CD4-positive, alpha-beta T cell treated with Interleukin-17A for 4 hours (primary cell): ENCODE measurements at places on chromosomes 5 and 9.

- no peak for DNase-seq
Measured at GRCh38 chr5:96902876-96903275, 26.6 kb downstream of the ERAP2 start.

DNA sequence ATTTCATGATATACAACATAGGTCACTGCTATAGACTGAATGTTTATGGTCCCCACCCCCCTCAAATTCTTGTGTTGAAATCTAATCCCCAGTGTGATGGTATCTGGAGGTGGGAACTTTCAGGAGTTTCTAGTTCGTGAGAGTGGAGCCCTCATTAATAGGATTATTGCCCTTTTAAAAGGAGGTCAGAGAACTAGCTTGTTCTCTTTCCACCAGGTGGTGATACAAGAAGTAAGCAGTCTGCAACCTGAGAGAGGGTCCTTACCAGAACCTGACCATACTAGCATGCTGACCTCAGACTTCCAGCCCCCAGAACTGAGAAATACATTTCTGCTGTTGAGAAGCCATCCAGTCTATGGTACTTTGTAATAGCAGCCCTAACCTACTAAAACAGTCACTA, 33.3 kb downstream of the TMEM161B start:
- DNase-seq: no peak

- no peak for DNase-seq
Measured at GRCh38 chr5:77167063-77167462, 43.4 kb upstream of the PDE8B start.

GRCh38 chr5:14102666-14103065, 40.5 kb upstream of the TRIO start:
- DNase-seq: no peak

DNA sequence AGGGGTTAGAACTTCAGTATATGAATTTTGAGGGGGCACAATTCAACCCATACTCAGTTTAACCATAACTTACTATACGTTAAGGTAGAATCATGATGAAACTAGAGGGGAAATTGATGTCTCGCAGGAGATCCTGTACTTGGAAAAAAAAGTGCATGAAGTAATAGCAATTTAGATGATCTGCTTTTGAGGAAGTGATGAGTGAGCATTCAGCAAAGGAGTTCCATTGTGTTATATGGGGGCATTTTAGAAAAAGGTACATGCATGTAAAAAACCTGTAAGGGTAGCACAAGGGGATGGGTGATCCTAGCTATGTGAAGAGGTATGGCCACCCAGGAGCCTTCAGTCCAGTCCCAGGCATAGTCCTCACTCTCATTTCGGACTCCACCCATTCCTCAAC, 14.8 kb upstream of the TMC1 start:
- no peak for DNase-seq

- DNase-seq: no peak
Measured at GRCh38 chr5:170440771-170441392, 51.7 kb upstream of the KCNMB1 start.

DNA sequence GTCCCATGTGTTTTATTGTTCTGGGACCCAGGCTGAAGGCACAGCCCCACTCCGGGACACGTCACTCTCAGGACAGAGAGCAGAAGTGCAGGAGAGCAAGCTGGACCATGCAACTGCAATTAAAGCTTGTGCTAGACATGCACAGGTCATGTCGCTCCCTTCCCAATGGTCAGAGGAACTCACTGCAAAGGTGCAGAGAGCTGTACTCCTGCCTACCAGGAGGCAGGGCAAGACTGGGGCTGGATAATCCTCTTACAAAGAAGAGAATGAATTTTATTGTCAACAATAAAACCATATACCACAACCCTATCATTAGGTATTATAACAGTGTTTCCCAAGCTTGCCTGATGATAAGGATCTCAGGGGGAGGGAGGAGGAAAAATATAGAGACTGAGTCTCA, 74.0 kb upstream of the NEK6 start:
- DNase-seq: no peak

- DNase-seq: no peak
Measured at GRCh38 chr9:91776409-91777291, 173.4 kb downstream of the ROR2 start.

- no peak for DNase-seq
Measured at GRCh38 chr5:74888117-74888516, 21.9 kb upstream of the FAM169A start.

DNA sequence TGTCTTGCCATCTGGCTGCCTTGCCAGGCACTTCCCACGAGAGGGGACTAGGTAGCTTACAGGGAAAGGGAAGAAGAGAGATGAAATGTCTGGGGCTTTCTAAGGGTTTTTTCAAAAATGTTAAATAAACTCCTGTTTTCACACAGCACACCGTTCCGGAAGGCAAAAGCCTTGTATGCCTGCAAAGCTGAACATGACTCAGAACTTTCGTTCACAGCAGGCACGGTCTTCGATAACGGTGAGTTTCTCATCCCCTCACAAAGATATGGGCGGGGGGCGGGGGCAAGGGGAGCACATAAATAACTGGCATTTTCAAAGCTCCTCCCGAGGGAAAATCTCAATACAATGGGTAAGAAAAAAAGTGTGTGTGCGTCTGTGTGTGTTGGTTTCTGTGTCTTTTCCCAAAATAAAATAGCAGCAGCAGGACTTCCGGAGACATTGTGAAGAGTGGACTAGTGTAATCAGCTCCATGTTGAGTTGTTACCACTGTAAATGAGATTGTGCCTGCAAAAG, 189.6 kb downstream of the NR3C1 start:
- DNase-seq: no peak

DNA sequence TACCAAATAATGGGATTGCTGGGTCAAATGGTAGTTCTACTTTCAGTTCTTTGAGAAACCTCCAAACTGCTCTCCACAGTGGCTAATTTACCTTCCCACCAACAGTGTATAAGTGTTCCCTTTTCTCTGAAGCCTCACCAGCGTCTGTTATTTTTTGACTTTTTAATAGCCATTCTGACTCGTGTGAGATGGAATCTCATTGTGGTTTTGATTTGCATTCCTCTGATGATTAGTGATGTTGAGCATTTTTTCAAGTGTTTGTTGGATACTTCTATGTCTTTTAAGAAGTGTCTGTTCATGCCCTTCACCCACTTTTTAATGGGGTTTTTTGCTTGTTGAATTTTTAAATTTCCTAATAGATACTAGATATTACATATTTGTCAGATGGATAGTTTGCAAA, 28.4 kb upstream of the SUSD1 start:
- no peak for DNase-seq

DNA sequence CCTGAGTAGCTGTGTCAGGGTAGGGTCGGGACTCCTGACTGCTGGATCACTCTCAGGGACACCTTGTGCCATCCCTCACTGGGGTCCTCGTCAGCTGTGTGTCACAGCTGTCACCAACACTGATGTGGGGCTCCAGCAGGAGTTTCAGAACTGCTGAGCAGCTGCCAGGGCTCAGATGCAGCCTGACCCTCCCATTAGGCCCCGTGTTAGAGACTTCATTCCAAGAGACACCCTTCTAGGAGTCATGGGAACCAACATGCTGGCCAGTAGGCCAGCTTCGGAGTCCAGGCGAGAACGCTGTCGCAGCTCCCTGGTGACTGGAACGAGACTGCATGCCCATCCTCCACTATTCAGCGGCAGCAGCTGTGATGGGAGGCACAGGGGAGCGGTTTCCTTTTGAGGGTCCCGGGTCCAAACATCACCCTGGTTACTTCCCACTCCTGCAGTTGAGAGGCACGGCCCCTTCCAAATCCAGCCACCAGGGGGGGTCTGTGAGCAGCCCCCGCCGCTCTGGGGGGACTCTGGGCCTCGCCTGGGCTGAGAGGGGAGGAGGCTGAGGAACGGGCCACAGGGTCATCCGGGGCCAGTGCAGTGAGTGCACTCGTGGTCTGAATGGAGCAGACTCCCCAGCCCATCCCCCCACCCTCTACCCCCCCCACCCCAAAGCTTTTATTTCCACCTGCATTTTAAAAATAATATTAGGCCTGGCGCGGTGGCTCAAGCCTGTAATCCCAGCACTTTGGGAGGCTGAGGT, 12.6 kb upstream of the TCF7 start:
- DNase-seq: peak; percentile 85

- DNase-seq: no peak
Measured at GRCh38 chr5:148141645-148142044, 26.7 kb upstream of the SPINK14 start.

DNA sequence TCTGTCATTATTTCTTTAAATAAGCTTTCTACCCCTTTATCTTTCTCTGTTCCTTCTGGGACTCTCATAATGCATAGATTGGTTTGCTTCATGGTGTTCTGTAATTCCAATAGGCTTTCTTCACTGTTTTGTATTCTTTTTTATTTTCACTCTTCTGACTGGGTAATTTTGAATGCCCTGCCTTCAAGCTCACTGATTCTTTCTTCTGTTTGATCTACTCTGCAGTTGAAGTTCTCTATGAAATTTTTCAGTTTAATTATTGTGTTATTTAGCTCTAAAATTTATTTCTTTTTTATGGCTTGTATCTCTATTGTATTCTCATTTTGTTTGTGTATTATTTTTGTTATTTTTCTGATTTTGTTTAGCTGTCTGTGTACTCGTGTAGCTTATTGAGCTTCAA, 89.3 kb upstream of the SLCO4C1 start:
- no peak for DNase-seq

GRCh38 chr9:16236882-16237281, 633.6 kb downstream of the BNC2 start:
- no peak for DNase-seq

- DNase-seq: no peak
Measured at GRCh38 chr5:92353107-92354030, 970.3 kb upstream of the ARRDC3 start.

- no peak for DNase-seq
Measured at GRCh38 chr9:132630811-132631210, 39.0 kb downstream of the DDX31 start.

DNA sequence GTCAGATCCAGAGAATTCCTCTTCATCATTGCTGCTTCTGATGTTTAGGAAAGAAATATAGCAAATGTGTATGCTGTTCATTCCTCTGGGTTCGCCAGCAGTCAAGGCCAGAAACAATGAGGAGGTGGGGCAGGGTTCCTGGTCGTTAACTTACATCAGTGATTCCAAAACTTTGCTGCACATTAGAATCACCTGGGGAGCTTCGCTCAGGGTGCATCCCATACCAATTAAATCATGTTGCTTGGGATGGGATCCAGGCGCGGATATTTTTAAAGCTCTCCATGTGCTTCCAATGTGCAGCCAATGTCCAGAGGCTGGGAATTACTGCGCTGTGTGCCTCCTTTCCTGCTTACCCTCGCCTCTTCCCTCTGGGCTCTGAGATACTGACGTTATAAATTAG, 227.9 kb upstream of the KLF9 start:
- no peak for DNase-seq

GRCh38 chr9:764105-764524, 77.4 kb upstream of the DMRT1 start:
- DNase-seq: peak; percentile 38

- no peak for DNase-seq
Measured at GRCh38 chr5:59829386-59829785, 64.1 kb downstream of the PDE4D start.

DNA sequence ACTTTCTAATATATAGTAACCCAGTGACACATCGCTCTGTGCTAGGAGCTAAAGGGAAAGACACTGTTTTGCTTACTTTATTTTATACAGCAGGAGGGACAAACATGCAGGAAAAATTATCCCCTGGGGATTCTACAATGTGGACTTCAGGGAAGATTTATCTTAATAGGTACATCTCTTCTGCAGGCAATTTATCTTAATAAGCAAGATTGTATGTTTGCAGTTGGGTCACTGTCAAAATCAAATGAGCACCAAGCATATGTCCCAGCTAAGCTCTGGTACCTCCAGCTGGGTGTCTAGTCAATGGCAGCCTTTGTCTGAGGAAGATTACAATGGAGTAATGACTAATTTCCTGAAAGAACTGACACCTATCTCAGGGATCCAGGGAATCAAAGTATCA, 309.9 kb upstream of the PANK3 start:
- no peak for DNase-seq

- no peak for DNase-seq
Measured at GRCh38 chr9:22157276-22157675, 148.2 kb upstream of the CDKN2B start.

- peak; percentile 15 for DNase-seq
Measured at GRCh38 chr5:126464016-126464415, 40.8 kb downstream of the GRAMD2B start.

- DNase-seq: no peak
Measured at GRCh38 chr9:135722365-135722764, 20.4 kb downstream of the KCNT1 start.

- no peak for DNase-seq
Measured at GRCh38 chr9:110125207-110125751, 82.7 kb downstream of the C9orf152 start.

- no peak for DNase-seq
Measured at GRCh38 chr9:136022731-136023409, 61.7 kb upstream of the UBAC1 start.

GRCh38 chr5:40676613-40677343, 2.9 kb upstream of the PTGER4 start:
- DNase-seq: peak; percentile 29

- DNase-seq: no peak
Measured at GRCh38 chr9:6997330-6997729, 239.6 kb downstream of the KDM4C start.

- DNase-seq: no peak
Measured at GRCh38 chr5:24222876-24223275, 421.9 kb downstream of the CDH10 start.

DNA sequence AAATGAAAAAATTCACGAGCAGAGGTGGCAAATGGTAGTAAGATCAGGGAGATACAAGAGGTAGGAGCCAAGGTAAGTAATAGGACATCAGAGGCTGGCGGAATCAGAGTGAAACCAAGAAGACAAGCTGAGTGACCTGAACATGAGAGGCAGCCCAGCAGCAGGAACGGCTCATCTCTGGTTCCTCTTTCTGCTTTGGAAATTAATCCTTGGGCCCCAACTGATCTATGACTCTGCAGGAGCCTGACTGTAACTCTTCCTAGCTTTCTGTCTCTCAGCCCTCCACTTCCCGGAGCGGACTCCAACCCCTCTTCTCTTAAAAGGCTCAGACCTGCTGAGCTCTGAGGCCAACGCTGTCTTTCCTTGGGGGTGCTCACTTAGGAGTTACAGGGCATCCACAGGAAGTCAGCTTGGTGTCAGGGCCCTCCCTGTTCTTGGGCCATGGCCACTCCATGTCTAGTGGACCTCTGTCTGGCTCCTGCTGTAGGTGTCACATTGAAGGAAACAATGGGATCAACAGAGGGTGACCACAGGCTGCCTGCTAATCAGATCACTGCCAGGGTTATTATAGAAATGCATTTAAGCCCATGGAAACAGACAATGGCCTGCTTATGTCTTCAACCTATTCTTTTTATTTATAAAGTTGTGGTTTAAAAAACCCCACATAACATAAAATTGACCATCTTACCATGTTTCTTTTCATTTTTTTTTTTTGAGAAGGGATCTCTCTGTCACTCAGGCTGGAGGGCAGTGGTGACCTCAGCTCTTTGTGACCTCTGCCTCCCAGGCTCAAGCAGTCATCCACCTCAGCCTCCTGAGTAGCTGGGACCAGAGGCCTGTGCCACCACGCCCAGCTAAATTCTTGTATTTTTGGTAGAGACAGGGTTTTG, 22.5 kb upstream of the SHB start:
- DNase-seq: no peak

DNA sequence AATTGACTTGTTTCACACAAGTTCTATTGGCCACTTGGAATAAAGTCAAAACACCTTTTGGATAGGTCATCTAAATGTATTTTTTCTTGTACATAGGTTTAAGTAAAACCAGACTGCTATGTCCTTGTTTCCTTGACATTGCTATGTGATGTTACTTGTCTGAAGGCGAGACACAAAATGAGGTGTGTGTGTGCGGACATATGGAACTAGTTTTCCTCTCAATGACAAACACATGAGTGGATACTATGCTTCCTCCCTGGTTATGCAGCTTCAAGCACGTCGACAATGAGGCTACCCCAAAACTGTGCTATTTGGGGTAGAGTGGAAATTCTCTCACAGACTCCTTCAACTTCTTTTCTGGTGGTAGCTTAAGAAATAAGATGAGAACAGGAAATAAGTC, 276.8 kb downstream of the GAS1 start:
- DNase-seq: no peak
